ENCODE measurements at places on chromosomes 2 and 18. TPM values are rescaled to one million over a fixed set of nuclear protein-coding genes. Genes with fewer than 3 reads are reported as not detected.

DNA sequence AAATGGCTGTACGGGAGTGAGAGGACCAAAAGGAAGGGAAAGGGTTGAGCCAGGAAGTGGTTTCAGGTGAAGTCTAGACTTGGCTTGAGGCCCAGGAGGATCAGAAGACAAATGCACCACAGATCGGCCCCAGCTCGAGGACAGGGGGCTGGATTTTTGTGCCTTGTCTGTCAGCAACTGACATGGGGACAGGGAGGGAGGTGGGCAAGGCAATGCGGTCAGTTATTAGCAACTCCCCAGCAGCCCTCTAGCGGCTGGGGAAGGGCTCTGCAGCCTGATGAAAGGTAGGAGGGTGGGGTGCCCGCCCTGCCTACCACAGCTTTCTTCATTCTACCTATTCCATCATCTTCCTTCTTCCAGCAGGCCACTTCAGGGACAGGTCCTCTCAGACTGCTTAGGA, 50.0 kb downstream of the CPO start:
- no peak overlapping the region for H3K4me3 ChIP-seq
- H3K27ac ChIP-seq, result no peak overlapping the region
- H3K36me3 ChIP-seq, result no peaks in the 10 kb centered on the region
- H3K27me3 ChIP-seq, result no peaks in the 10 kb centered on the region
- peak; percentile 10 for DNase-seq

DNA sequence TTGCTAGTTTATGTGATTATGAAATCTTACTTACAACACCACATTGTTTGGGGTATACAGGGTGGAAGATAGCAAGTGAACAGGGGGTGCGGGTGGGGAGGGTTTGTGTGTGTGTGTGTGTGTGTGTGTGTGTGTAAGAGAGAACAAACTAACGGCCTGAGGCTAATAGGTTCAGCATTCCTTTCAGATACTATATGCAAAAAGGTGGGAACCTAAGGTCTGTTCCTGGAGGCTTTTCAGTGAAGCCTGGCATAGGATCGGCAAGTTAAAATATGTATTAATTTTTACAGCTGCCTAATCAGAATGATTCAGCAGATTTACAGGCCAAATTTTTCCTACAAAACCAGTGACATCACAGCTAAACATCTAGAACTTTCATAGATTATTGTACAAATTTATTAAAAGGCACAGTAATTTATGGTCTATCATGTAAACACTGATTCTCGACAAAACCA, 7.6 kb upstream of the SPDYA start:
- H3K4me3 ChIP-seq, result no peak overlapping the region
- no peaks in the 10 kb centered on the region for H3K27me3 ChIP-seq
- H3K4me1 ChIP-seq, result no peaks in the 10 kb centered on the region
- no peak for DNase-seq

- DNase-seq, result no peak
- H3K36me3 ChIP-seq, result no peaks in the 10 kb centered on the region
- no peak overlapping the region for H3K4me3 ChIP-seq
- no peak overlapping the region for H3K27ac ChIP-seq
Observed at GRCh38 chr18:61360404-61361383, 27.5 kb downstream of the CDH20 start.

DNA sequence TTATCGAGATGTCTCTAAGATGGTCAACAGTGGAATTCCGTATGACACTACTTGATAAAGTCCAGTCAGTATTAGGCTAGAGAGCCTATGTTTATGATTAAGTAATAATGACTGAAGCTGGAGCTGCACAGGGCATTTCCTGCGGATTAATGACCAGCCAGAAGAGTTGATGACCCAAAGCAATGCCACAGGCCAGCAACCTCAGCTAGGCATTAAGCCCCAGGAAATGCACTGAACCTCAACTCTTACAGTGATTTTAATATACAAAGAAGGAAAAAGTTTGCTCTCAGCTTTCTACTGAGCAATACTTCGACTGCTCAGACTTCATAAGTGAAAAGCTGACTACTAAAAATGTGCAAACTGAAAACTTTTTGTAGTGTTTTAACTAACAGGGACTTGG, 3.9 kb downstream of the KCTD1 start:
- no peaks in the 10 kb centered on the region for H3K36me3 ChIP-seq
- H3K27ac ChIP-seq, result no peak overlapping the region
- H3K4me1 ChIP-seq, result peaks cover 28% of the 10 kb centered on the region
- no peak overlapping the region for H3K4me3 ChIP-seq
- DNase-seq, result no peak

DNA sequence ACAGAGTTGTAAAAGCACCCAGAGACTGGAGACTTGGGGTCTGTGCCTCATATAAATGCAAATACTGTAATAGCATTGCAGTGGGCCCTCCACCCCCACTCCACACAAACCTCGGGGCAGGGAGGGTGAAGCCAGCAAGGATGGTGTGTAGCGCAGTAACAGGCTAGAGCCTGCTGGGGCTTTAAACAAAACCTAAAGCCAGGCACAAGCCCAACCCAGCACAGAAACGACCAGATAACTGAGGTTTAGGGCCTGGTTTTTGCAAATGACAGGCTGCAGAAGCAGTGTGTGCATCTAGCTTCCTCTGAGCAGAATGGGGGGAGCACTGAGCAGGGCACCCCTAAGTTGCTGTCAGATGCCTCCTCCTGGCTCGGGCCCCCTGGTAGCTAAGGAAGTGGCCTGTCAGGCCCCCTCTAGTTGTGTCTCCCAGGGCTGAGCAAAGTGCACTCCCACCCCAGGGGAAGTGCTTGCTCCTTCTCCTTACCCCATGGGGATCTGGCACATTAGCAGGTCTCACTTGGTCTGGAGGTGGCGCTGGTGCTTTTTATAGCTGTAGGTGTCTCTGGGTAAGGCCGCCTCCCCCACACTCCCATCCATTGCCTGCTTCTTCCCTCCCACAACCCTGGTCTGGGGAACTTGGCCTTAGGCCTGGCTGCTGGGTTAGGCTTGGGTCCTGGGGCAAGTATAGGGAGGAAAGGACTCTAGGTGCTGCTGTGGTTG, 135.1 kb downstream of the CELF4 start:
- no peaks in the 10 kb centered on the region for H3K4me1 ChIP-seq
- no peaks in the 10 kb centered on the region for H3K36me3 ChIP-seq
- peaks cover 4% of the 10 kb centered on the region for H3K27me3 ChIP-seq
- no peak overlapping the region for H3K4me3 ChIP-seq

DNA sequence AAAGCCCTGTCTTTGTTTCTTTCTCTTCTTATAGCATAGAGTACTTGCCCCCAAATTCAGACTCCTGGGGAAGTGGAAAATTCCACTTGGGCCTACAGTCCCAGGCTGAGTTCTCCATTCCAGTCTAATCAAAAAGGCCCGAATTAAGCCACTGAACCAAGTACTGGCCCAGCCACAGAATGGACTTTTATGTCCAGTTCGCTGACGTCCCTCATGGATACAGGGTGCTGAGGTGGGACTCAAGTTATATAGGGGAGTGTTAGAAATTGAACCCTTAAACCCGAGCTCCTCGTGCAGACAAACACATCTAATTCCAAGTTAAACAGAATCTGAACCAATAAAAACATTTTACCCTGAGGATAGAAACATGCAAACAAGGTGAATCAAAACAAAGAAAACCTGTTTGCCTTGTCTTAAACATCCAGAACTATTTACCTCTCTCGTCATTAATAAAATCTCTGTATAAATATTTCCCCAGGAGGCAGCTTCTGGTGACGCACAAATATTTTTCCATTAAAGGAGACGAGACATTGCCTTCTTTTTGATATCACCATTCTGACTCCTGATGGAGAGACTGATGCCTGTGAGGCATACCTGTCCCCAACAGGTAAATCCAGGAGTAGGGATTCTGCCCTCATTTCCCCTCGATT, 136.8 kb upstream of the ARL4C start:
- H3K36me3 ChIP-seq, result no peaks in the 10 kb centered on the region
- no peak for DNase-seq
- H3K27me3 ChIP-seq, result no peaks in the 10 kb centered on the region
- H3K27ac ChIP-seq, result no peak overlapping the region
- H3K4me1 ChIP-seq, result no peaks in the 10 kb centered on the region

DNA sequence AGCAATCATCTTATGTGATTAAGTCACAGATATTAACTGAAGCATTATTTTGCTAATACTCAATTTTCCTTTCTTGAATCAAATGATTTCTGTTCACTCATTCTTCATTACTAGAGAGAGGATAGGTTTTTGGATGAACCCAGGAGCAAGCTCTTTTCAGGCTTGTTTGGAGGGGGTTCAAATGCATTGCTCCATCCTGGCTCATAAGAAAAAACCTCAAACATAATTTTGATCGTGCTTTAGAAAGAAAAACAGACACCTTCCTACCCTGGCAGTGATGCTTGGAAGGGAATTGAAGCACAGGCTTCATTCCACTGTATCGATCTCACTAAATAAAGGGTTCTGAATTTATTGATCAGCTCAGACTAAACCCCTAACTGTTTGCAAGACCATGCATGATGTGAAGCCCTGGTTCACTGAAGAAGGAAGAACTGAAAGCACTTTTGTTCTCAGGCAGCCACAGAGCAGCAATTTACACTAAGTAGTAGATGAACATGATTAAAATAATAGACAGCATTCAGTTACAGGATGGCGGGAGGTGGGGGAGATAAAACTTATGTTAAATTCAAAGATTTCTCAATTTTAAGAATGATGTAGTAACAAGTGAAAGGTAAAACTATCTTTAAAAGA, 53.4 kb downstream of the CDH2 start:
- H3K36me3 ChIP-seq, result no peaks in the 10 kb centered on the region
- no peaks in the 10 kb centered on the region for H3K27me3 ChIP-seq
- DNase-seq, result no peak
- no peak overlapping the region for H3K4me3 ChIP-seq

GRCh38 chr18:61651880-61652268, 240.9 kb downstream of the RNF152 start:
- no peaks in the 10 kb centered on the region for H3K27me3 ChIP-seq
- H3K4me3 ChIP-seq, result no peak overlapping the region
- no peak for DNase-seq
- no peaks in the 10 kb centered on the region for H3K4me1 ChIP-seq
- H3K27ac ChIP-seq, result no peak overlapping the region

DNA sequence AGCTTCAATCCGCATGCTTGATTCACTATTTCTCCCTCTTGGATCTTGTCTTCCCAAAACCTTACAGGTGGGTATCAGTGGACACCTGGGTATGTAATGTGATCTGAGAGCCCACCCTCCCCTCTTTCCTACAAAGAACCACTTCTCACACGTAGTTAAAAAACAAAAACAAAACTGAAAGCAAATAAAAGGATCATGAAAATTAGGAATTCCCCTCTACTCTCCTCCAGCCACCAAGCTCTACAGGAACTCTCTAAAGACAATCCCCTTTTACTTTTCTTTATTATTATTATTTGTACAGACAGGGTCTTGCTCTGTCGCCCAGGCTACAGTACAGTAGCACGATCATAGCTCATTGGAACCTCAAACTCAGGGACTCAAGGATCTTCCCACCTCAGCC, 40.8 kb upstream of the MYO1B start:
- peaks cover 39% of the 10 kb centered on the region for H3K4me1 ChIP-seq
- no peaks in the 10 kb centered on the region for H3K27me3 ChIP-seq
- H3K27ac ChIP-seq, result no peak overlapping the region
- no peaks in the 10 kb centered on the region for H3K36me3 ChIP-seq

- H3K36me3 ChIP-seq, result no peaks in the 10 kb centered on the region
- H3K27ac ChIP-seq, result no peak overlapping the region
- peaks cover 18% of the 10 kb centered on the region for H3K4me1 ChIP-seq
- no peak overlapping the region for H3K4me3 ChIP-seq
- no peak for DNase-seq
Observed at GRCh38 chr18:79643054-79643984, 36.3 kb upstream of the CTDP1 start.

DNA sequence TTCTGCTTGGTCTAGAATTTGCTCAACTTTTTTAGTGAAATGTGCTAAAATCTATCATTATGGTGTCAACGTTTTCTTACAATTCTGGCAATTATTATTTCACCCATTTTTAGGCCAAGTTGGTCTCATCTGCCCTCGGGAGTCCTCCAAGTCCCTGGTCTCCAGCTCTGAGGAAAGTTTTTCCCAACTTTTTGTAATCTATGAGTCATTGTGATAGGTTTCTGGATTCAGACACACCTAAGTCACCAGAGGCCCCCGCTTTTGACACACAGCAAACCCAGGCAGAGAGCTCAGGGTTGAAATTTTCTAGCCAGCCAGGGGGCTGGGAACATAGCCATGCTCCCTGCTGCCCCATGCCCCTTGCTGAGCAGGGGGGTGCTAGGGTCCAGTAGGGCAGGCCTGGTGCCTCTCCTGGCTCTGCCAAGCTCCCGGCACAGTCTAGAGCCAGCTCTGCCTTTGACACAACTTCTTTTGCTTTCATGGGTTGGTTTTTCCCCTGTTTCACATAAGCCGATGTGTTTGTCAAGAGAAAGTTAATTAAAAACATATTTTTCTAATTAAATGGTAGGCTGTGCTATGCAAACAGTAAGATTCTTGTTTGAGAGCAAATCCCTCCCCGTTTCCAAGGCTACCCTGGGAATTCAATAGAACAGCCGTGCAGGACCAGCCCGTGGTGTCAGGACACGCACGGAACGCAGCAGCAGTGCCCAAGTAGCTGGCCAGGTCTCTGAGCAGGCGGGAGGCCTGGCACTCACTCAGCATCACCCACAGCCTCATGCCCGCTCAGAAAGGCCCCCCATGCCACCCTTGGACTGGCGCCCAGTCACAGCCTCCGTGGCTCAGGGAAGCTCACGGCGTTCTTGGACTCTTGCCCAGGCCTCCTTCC, 25.5 kb upstream of the SNED1 start:
- no peak for DNase-seq
- H3K27me3 ChIP-seq, result peaks cover 4% of the 10 kb centered on the region
- no peak overlapping the region for H3K4me3 ChIP-seq
- no peaks in the 10 kb centered on the region for H3K36me3 ChIP-seq
- peaks cover 13% of the 10 kb centered on the region for H3K4me1 ChIP-seq

DNA sequence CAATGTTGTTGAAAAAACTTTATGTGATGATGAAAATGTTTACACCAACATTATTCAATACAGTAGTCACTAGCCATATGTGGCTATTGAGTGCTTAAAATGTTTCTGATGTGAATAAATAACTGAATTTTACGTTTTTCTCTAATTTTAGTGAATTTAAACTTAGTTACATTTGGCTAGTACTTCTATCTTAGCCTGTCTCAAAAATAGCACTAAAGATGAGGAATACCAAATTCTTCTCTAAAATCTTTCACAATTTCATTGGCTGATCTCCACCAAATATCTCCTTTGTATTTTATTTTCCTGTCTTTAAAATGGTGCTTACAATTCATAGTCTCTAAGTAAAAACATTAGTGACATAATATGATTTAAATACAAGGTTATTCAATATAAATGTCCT, 83.7 kb upstream of the RND3 start:
- no peak overlapping the region for H3K27ac ChIP-seq
- H3K36me3 ChIP-seq, result no peaks in the 10 kb centered on the region
- no peaks in the 10 kb centered on the region for H3K4me1 ChIP-seq
- H3K4me3 ChIP-seq, result no peak overlapping the region
- no peak for DNase-seq

GRCh38 chr2:196413821-196414274, 225.7 kb upstream of the CCDC150 start:
- no peak for DNase-seq
- H3K27me3 ChIP-seq, result peaks cover 5% of the 10 kb centered on the region
- H3K36me3 ChIP-seq, result no peaks in the 10 kb centered on the region
- H3K27ac ChIP-seq, result no peak overlapping the region

The LRRTM1 gene
- not detected for total RNA-seq

The GAREM1 gene
- total RNA-seq, result 0.34 TPM

The CD8B2 gene
- not detected for total RNA-seq

The ALK gene
- total RNA-seq, result not detected

The MRPS5 gene
- total RNA-seq, result 16.3 TPM

The ADD2 gene
- 6.4 TPM for total RNA-seq

The MDH1B gene
- total RNA-seq, result 0.25 TPM

The CCDC68 gene
- total RNA-seq, result not detected

The UGT1A3 gene
- total RNA-seq, result not detected
